ENCODE measurements at places on chromosomes 1 and 21. TPM values are rescaled to one million over a fixed set of nuclear protein-coding genes. Genes with fewer than 3 reads are reported as not detected.

Gene SLC9C2
- not detected for total RNA-seq

Gene MROH7
- total RNA-seq: not detected

Gene TFAP2E
- total RNA-seq: 0.79 TPM

Gene SPRR1B
- total RNA-seq: not detected

Gene AGBL4
- 0.61 TPM for total RNA-seq

Gene SELENON
- total RNA-seq: 41.2 TPM

Gene PAPPA2
- total RNA-seq: 0.26 TPM

Gene SPRR2B
- total RNA-seq: not detected

Gene HRNR
- total RNA-seq: not detected

Gene TRNAU1AP
- total RNA-seq: 28.3 TPM

Gene CLDN17
- total RNA-seq: not detected

Gene TSEN15
- 77.5 TPM for total RNA-seq

Gene CATSPERE
- not detected for total RNA-seq

Gene LHX4
- total RNA-seq: 4.0 TPM

Gene OR6K3
- not detected for total RNA-seq

Gene EDN2
- total RNA-seq: not detected

Gene ZBTB8OS
- 63.9 TPM for total RNA-seq

Gene FCRLA
- 16.9 TPM for total RNA-seq

Gene CENPF
- total RNA-seq: 172 TPM

Gene FCN3
- total RNA-seq: not detected

Gene CFHR2
- not detected for total RNA-seq

Gene CCDC190
- not detected for total RNA-seq

Gene SAMD13
- total RNA-seq: 0.61 TPM

Gene KRTAP21-2
- not detected for total RNA-seq

All from A375 (cell line).